Stimulated activated CD4-positive, alpha-beta T cell treated with anti-CD3 and anti-CD28 coated beads, Interleukin-15, amount 100 ng/mL, for 48 hours (primary cell): ENCODE measurements at places on chromosomes 3 and 15.

- no peak for DNase-seq
These were observed 22.0 kb downstream of the GASK1A start for GRCh38 chr3:43001094-43001553.

DNA sequence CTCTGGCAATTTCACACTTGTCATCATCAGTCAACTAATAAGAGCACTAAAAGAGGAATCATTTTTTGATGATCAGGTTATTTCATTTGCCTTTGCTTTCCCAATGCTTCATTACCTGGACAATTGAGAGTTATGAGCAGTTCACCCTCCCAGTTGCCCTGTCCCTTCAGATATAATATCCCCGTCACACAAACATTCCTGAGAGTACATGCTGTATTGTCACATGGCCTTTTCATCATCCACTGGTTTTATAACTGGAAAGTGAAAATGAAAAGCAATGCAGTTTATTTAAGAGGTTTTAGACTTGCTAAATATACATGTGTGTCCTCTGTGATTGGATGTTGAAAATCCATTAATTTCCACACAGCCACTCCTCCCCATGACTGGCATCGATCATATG, 9.0 kb downstream of the RORA start:
- DNase-seq, result no peak

GRCh38 chr3:34238407-34238806, 440.0 kb downstream of the PDCD6IP start:
- DNase-seq, result no peak

DNA sequence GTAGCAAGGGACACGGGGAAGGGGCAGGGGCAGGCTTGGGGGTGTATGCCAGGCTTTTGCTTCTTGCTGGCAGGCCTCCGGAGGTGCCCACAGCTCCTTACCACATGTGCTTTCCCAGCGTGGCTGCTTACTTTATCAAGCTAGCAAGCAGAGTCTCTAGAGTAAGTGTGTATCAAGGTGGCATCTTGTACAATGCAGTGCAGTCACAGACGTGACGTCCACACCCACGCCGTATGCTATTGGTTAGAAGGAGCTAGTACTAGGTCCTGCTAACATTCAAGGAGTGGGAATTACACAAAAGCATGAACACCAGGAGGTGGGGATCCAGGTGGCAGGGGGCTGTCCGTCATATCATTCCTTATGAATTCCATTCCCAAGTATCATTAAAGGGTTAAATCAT, 15.3 kb upstream of the AGBL1 start:
- DNase-seq, result no peak

DNA sequence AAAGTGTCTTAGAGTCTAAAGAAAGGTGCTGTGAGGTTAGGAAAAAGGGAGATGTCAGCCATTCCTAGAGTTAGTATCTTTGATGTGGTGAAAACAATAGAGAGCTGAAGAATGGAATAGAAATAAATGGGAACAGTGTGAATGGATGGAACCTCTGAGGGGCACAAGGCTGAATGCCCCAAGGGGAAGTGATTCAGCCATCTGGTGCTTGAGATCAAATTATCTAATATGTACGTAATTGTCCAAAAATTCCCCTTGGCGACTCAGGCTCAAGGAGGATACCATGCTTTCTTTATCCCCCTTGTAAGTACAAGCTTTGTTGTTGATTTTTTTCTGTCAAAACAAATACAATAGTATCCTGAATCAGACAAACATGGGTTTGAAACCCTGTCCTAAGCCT, 361.6 kb downstream of the LSAMP start:
- DNase-seq, result no peak

DNA sequence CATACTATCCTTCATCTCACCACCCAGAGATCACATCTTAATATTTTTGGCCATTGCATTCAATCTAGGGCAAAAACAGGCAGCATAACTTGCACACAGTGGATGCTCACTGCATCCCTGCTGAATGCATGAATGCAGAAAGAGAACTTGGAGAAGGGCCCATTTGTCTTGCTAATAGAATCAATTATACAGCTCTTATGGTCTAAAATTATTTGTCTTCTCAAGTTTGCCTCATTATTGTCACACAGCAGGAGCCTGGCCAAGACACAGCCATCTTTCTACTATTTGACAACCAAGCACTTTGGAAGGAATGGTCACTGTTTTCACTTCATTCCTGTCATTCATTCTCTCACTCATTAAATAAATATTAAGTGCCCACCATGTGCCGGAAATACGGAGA, 1.2 kb upstream of the ARHGEF26 start:
- no peak for DNase-seq

- DNase-seq, result no peak
These were observed 15.3 kb downstream of the SNX1 start for GRCh38 chr15:64110950-64111678.
